ENCODE measurements at places on chromosomes 7 and 10. TPM values are rescaled to one million over a fixed set of nuclear protein-coding genes. Genes with fewer than 3 reads are reported as not detected.

The EGR2 gene
- not detected for total RNA-seq

The ZFAND2A gene
- 17.2 TPM for total RNA-seq

The CCT6A gene
- 308 TPM for total RNA-seq

GRCh38 chr7:258476-259190, 31.3 kb upstream of the FOXL3 start:
- no peak for DNase-seq

The AKR1C4 gene
- total RNA-seq = not detected

GRCh38 chr10:119029613-119030420, at the start of gene NANOS1:
Gene NANOS1 (plus strand): TSS chr10:119029714. CDS start chr10:119029802, 88 bp downstream.
- DNase-seq = no peak

The IQUB gene
- total RNA-seq = under 0.01 TPM

Measured in epithelial cell of proximal tubule (primary cell).